ENCODE measurements at places on chromosomes 4 and X. TPM values are rescaled to one million over a fixed set of nuclear protein-coding genes. Genes with fewer than 3 reads are reported as not detected.

KIAA1210 gene
- not detected for total RNA-seq

ATP6AP2 gene
- total RNA-seq = 69.4 TPM

SLC25A43 gene
- 18.4 TPM for total RNA-seq

MAML3 gene
- total RNA-seq = 0.89 TPM

ENAM gene
- not detected for total RNA-seq

KLF3 gene
- 51.2 TPM for total RNA-seq

SATL1 gene
- not detected for total RNA-seq

PLP1 gene
- not detected for total RNA-seq

INTS6L gene
- total RNA-seq = 5.9 TPM

DCAF12L2 gene
- not detected for total RNA-seq

GYPB gene
- total RNA-seq = not detected

GPRIN3 gene
- not detected for total RNA-seq

DDX53 gene
- total RNA-seq = not detected

CLIC2 gene
- total RNA-seq = 9.2 TPM

MAOB gene
- 0.27 TPM for total RNA-seq

SUPT20HL2 gene
- total RNA-seq = not detected

LANCL3 gene
- 0.54 TPM for total RNA-seq

GRIA2 gene
- not detected for total RNA-seq

LRAT gene
- total RNA-seq = 5.8 TPM

ABCG2 gene
- 0.12 TPM for total RNA-seq

SORCS2 gene
- total RNA-seq = not detected

TXK gene
- total RNA-seq = not detected

DCLK2 gene
- total RNA-seq = 1.2 TPM

FREM3 gene
- not detected for total RNA-seq

WAS gene
- total RNA-seq = 0.37 TPM

C4orf50 gene
- total RNA-seq = not detected

PPP1R2C gene
- not detected for total RNA-seq

NFKB1 gene
- 70.9 TPM for total RNA-seq

Measured in MCF 10A (cell line).